ENCODE measurements at places on chromosomes 11 and 22.

GRCh38 chr11:132126973-132127899, 756.8 kb downstream of the NTM start:
- no peak for DNase-seq

DNA sequence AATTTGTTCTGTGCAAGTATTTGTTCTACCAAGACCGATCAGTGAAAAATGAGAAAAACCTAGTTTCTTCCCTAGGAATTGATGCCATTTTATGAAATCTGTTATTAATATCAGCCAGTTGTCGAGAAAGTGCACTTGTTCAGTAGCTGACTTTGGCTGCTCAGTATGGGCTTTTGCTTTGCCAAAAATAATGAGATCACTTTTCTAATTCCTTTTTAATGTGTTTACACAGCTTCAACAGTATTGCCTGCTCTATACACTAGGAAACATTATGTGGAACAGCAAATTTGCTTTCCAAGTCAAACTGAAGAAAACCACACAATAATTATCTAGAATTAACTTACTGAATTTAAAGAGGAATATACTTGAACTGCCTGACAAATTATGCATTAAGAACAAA, 34.4 kb downstream of the SCUBE2 start:
- no peak for DNase-seq

DNA sequence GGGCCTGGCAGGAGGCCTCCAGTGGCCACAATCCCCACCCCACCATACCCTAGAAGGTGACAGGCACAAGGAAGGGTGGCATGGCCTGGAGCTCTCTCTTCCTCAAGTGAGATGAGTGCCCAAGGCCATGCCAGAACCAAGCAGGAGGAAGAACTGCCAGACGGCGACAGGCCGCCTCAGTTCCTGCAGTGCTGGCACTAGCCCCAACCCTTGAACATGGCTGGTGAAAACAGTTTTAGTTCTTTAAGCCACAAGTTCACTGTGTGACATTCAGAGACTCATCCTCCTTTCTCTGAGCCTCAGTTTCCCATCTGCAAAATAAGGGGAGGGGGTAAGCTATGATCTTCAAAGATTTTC, 9.8 kb downstream of the CHRDL2 start:
- DNase-seq, result no peak

DNA sequence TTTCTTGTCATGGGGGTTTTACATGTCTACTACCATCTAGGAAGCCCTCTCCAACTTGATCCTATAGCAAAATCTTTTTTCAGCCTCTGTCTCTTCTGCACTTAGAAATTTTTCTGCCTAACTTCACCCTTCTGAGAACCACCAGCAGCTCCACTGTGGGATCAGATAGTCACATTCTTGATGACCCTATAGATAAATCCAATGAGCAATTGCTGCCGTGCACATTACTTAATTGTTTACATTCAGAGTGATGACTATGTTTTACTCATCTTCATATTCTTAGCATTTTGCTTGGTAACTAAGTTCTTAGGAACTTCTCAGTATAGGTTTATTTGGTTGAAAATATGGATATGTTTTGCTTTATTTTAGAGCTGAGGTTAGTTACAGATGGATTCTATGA, 12.4 kb upstream of the ETS1 start:
- DNase-seq, result no peak

DNA sequence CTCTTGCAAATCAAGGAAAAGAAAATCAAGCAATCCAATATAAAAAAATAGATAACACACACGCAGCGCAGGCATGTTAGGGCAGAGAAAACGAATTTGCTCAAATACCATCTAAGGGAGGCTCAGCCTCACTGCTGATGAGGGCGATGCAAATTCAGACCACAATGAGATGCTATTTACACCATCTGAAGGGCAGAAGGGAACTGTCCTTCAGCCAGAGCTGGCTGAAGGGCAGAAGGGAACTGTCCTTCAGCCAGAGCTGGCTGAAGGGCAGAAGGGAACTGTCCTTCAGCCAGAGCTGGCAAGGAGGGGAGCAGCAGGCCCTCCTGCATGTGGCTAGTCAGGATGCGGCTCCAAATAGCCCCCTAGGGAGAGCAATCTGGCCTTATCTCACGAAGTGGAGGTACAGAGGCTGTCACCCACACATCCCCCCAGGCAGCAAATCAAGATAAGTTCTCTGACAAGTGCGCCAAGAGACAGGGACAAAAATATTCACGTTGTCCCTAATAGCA, 7.6 kb upstream of the SLC39A13 start:
- no peak for DNase-seq

GRCh38 chr11:63719987-63720386, 38.7 kb downstream of the RTN3 start:
- DNase-seq, result no peak

DNA sequence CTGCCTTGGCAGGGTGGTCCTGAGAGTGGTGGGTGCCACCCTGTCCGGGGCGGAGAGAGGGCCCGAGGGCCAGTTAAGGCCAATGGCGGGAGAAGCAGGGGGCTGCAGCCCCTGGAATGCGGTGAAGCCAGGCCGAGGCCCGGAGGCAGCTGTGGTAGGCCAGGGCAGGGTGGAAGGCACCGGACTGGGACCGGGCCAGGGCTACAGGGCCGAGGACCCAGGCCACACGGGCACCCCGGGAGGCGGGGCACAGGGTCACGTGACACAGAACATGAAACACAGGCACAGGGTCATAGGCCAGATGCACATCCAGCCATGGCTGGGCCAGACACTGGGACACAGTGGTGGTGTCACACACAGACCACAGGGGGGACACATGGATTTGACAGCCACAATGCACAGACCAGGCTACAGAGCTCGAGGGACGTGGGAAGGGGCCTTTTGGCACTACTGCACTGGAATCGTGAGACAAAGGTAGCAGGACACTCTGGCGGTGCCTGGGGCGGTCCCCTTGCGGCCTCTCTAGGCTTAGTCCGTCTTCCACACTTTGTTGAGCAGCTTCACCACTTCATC, 2.8 kb downstream of the SLC25A1 start:
- DNase-seq, result no peak

Measured in NCI-H2107 (cell line).